ENCODE measurements at places on chromosomes 5 and 9. TPM values are rescaled to one million over a fixed set of nuclear protein-coding genes. Genes with fewer than 3 reads are reported as not detected.

AP3B1 gene
- 40.9 TPM for total RNA-seq

HSPB3 gene
- total RNA-seq, result not detected

HRCT1 gene
- not detected for total RNA-seq

FAM153A gene
- 6.3 TPM for total RNA-seq

DNA sequence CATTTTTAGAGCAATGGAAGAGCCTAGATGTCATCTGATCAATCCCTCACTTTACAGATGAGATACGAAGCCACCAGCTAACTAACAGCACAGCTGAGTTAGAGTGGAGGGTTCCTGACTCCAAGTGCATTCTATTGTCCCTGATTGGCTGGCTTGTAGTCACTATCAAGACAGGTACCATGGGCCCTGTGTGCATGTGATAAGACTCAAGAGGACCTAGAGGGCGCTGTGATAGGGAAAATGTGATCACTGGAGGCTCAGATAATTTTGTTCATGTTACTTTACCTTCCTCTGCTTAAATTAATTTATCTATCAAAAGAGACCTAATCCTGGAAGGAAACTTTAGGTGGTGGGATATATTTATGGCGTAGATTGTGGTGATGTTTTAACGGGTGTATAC, 19.5 kb upstream of the SNAPC3 start:
- no peak for DNase-seq

- no peak for DNase-seq
Measured at GRCh38 chr5:160486573-160486972, 64.9 kb downstream of the PTTG1 start.

DNA sequence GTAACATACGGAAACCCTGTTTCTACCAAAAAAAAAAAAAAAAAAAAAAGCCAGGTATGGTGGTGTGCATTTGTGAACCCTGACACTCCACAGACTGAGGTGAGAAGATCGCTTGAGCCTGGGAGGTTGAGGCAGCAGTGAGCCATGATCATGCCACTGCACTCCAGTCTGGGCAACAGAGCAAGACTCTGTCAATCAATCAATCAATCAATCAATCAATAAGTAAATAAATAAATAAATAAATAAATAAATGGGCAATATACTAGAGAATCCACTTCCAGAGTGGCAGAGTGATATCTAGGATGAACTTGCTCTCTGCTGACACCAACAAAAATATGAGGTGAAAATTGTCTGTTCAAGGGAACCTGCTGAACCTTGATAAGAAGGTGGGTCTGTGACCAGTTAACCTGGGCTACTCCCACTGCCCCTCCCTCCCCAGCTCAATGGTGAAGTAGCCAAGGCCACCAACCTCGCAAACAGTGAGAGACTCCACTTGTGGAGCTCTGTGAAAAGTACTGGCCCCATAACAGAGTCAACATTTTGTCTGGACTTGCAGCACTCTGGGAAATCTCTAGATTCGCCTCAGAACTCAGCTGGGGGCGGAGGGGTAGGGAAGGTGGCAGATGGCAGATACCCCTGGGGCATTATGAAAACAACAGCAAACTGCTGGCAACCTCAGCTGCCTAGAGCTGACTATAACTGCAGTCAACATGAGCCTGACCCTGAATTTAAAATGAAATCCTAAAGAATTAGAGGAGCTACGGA, 163.7 kb downstream of the ROR2 start:
- DNase-seq, result no peak

DNA sequence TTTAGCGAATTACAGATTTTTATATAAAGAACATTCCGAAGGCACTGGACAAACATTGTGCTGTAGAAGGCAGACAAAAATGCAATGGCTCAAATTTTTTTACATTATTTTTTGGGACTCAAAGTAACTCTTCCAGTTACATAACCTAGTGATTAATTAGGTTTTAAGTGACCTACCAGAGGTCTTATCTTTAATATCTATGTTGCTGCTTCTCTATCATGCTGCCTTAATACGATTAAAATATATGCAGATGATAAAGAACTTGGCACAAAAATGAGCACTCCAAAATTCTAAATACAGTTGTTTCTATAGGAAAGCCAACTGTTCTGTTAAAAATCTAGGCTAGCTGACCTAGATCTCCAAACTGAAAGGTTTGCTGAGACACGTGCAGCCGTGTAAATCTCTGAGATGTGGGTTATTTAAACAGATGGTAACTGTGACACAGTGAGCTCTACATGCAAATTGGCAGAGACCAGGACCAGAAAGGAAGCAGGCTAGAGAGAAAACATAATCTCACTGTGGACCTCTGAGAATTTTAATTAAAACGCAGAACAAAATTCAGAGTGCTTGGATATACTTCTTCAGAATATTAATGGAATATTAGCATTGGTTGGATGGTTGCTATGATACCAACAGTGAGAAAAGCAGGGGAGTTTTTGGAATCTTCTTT, 56.2 kb downstream of the CAMK4 start:
- no peak for DNase-seq

GRCh38 chr9:2723376-2724065, 6.2 kb downstream of the KCNV2 start:
- no peak for DNase-seq

- DNase-seq, result peak; percentile 91
Measured at GRCh38 chr9:33415501-33416038, 13.2 kb upstream of the AQP7 start.

DNA sequence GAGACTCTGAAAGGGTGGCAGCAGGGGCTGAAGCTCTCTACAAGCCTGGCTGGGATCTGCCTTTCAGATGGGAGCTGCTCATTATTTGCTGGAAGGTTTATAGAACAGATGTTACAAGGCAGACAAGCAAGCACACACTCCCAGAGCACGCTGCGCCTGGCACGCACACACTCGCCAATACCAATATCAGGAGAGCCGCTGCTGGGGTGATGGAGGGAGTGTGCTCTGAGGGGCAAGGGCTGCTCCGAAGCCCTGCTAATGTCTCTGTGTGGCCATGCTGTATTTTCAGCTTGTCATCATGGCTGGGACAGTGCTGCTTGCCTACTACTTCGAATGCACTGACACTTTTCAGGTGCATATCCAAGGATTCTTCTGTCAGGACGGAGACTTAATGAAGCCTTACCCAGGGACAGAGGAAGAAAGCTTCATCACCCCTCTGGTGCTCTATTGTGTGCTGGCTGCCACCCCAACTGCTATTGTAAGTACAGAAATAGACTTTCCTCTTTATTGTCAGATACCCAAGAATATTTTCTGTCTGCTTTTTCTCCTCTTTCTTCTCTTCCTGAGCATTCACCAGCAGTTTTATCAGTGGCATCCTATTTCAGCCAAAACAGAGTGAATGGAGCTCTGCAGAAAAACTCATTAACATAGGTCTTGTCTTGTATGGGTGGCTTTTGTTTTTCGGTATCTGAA, 115.1 kb downstream of the BAAT start:
- no peak for DNase-seq

GRCh38 chr9:122218935-122219855, 9.6 kb downstream of the LHX6 start:
- no peak for DNase-seq

DNA sequence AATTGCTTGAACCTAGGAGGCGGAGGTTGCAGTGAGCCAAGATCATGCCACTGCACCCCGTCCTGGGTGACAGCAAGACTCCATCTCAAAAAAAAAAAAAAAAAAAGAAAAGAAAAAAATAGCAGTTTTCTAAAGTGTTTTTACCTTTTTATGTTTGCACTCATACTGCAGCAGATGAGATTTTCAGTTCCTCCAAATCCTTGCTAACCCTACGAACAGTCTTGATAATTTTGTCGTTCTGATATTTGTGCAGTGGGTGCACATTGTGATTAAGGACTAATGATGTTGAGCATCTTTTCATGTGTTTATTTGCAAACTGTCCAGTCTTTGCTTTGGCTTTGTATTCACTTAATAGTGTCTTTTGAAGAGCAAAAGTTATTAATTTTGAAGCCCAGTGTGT, 42.9 kb downstream of the ZCCHC7 start:
- no peak for DNase-seq

GRCh38 chr9:129014608-129015007, 13.5 kb downstream of the SH3GLB2 start:
- no peak for DNase-seq

GRCh38 chr9:3177936-3178335, 334.0 kb upstream of the PUM3 start:
- no peak for DNase-seq

GRCh38 chr5:180803181-180804128, 849 bp upstream of the MGAT1 start:
- peak; percentile 88 for DNase-seq

DNA sequence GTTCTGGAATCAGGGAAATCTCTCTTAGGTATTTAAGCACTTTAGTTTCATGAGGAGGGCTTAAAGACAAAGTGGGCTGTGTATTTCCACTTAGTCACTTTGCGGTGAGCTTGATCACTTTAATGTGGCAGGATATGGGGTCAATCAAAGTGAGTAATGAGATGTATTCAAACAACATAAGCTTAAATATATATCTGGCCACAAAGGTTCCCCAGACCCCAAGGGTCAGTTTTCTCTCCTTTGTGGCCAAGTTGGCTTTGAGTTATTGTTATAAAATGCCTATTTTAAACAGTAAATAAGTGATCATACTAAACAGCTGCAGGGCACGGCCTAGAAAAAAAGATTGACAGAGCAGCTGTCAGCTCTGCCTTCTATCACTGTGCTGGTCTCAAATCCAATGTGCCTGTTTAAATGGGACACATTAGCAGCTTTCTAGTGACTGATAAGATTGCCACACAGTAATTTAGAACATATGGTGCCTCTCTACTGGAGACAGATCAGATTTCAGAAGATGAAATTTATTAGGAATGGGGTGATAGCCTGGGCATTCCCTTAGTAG, 363.9 kb downstream of the AGTPBP1 start:
- DNase-seq, result no peak
